Psoas muscle (tissue), 8 donors: ENCODE measurements at places on chromosomes 1 and 21. TPM values are rescaled to one million over a fixed set of nuclear protein-coding genes. Genes with fewer than 3 reads are reported as not detected.

GRCh38 chr1:218867941-218868626 is 305.6 kb upstream of the LYPLAL1 start:
- H3K27me3 ChIP-seq: no peaks in the 10 kb centered on the region
- H3K36me3 ChIP-seq: no peaks in the 10 kb centered on the region
- no peaks in the 10 kb centered on the region for H3K4me1 ChIP-seq
- DNase-seq: no peak
- H3K4me3 ChIP-seq: no peak overlapping the region

- peaks cover 74% of the 10 kb centered on the region for H3K4me1 ChIP-seq
- no peaks in the 10 kb centered on the region for H3K27me3 ChIP-seq
- H3K4me3 ChIP-seq: peak overlapping the region; percentile 78
- peak overlapping the region; percentile 92 for H3K27ac ChIP-seq
- DNase-seq: no peak
Observed at GRCh38 chr1:26280333-26281042, 602 bp downstream of the SH3BGRL3 start.

DNA sequence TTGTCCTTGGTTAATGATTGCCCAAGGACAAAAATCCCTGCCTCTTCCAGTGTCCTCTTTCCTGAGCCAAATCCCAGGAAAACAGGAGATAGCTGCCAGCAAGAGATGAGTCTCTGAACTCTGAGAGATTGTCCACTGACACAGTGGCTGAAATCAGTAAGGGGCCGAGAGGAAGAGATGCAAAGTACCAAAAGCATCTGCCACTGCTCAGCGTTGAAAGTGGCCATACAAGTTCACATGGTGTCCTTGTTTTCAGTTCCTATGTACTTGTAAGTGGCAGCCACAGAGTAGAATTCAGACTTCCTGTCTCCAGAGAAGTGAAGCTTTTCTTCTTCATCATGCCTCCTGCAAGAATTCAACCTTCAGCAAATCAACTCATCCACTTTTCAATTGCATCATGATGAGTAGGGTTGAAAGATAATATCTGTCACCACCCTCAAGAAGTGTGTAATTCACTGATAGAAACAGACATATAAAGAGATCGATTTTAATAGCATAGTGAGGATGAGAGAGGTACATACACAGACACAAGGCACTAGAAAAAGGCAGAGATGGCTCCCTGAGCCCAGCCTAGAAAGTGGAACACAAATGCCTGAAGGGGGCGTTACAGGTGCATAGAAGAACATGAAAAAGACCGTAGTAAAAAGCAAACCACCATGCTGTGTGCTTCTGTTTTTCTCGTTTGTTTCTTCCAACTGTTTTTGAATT is 185.8 kb downstream of the MRPL39 start:
- no peaks in the 10 kb centered on the region for H3K4me1 ChIP-seq
- H3K4me3 ChIP-seq: no peak overlapping the region
- no peaks in the 10 kb centered on the region for H3K27me3 ChIP-seq
- no peaks in the 10 kb centered on the region for H3K36me3 ChIP-seq
- no peak overlapping the region for H3K27ac ChIP-seq

- H3K27ac ChIP-seq: no peak overlapping the region
- H3K4me3 ChIP-seq: no peak overlapping the region
- no peaks in the 10 kb centered on the region for H3K27me3 ChIP-seq
- DNase-seq: no peak
- no peaks in the 10 kb centered on the region for H3K4me1 ChIP-seq
- no peaks in the 10 kb centered on the region for H3K36me3 ChIP-seq
Observed at GRCh38 chr1:95368178-95368577, 134.2 kb downstream of the RWDD3 start.

DNA sequence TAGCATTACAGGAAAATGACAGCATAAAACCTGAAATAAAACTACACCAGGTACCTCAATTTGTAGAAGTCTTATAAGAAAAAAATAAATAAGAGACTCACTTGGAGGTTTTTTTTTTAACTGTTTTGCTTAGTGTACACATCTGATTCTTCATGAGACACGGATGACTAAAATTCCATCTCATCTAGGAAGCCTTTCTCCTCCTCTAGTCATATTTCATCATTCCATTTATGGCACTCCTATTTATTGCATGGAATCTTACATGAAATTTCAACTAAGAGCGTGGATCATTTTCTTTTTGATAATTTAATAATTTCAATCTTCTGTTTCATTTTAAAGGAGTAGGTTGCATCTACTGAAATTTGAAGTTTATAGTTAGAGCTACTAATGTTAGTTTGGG is 1.6 kb upstream of the PTGS2 start:
- no peak overlapping the region for H3K4me3 ChIP-seq
- DNase-seq: no peak
- H3K27me3 ChIP-seq: peaks cover 8% of the 10 kb centered on the region
- no peak overlapping the region for H3K27ac ChIP-seq
- H3K4me1 ChIP-seq: no peaks in the 10 kb centered on the region
- no peaks in the 10 kb centered on the region for H3K36me3 ChIP-seq

DNA sequence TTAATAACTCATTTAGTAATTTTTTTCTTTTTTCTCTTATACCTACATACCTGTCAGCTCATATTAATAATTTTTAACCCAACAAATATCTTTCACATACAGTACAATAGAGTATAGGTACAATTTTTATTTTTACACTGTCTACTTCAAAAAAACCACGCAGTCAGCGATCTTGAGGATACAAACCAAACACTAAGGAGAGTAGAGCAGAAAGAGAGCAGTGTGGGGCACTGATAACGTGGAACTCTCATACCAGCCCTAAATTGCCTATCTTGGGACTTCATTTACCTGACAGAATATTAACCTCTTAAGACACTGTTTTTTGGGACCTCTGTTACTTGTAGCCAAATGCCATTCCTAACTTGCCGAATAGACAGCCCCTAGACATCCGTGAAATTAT is 5.5 kb downstream of the TRMT1L start:
- no peak overlapping the region for H3K4me3 ChIP-seq
- H3K4me1 ChIP-seq: peaks cover 19% of the 10 kb centered on the region
- no peak for DNase-seq
- peaks cover 53% of the 10 kb centered on the region for H3K36me3 ChIP-seq
- no peaks in the 10 kb centered on the region for H3K27me3 ChIP-seq
- H3K27ac ChIP-seq: no peak overlapping the region

The SLC25A34 gene
- total RNA-seq: 6.1 TPM

DNA sequence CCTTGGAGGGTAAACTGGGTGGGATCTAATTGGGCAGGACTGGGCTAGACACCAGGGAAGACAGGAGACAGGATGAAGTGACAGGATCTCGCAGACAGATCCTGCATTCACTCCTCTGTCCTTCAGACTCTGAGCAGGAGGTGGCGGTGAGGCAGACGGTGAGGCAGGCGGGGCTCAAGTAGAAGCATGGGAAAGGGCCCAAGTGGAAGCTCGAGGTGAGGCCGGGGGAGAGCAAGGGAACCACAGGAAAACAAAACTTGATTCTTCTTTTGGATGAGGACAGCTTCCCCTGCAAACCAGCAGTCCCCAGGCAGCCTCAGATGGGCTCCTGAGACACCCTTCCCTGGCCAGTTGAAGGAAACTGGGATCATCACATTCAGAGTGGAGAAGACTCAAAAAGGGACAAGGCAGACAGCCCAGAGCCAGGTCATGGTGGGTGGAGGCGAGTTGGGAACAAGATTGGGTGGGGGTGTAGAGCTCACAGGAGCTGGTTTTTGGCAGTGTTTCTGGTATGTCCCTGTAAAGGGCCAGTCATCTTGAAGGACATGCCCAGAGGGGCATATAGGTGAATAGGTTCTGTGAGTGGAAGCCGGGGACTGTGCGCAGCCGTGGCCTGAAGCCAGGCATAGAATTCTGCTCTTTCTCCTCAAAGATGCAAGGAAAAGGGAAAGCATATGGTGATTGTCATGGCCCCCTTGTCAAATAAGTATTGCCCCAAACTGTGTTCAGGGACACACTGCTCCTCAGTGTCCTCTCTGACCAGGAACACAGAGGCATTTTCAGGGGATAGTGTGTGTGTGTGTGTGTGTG is 18.0 kb downstream of the INKA2 start:
- no peak for DNase-seq
- peaks cover 63% of the 10 kb centered on the region for H3K4me1 ChIP-seq
- H3K36me3 ChIP-seq: peaks cover 3% of the 10 kb centered on the region
- H3K27me3 ChIP-seq: no peaks in the 10 kb centered on the region
- peak overlapping the region; percentile 84 for H3K27ac ChIP-seq
